ENCODE measurements at places on chromosomes 5 and 9.
A peak's percentile ranks its signal among the peaks of the same experiment; 100 is the strongest.

GRCh38 chr5:122835681-122836080, 9.7 kb upstream of the SNX24 start:
- no peak for DNase-seq

- peak; percentile 16 for DNase-seq
Measured at GRCh38 chr5:111063709-111064322, 7.7 kb upstream of the TSLP start.

GRCh38 chr5:170570476-170570875, 66.7 kb downstream of the KCNIP1 start:
- no peak for DNase-seq

DNA sequence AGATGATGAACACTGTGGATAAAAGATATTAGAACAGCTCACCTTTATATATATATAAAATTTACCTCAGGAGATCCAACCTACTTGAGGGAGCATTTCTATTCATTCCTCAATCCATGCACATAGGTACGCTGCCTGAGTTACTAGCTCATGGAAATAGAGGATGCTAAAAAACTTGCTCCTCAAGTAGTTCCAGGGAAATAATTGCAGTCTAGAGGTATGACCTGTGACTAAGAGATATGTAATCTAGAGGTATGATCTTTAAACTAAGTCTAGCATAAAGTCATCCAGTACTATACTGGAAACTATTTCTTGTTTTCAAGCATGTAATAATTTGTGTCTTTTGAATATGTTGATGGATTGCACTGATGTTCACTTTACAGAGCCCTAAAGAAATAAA, 471.2 kb downstream of the TAF11L14 start:
- DNase-seq: no peak

DNA sequence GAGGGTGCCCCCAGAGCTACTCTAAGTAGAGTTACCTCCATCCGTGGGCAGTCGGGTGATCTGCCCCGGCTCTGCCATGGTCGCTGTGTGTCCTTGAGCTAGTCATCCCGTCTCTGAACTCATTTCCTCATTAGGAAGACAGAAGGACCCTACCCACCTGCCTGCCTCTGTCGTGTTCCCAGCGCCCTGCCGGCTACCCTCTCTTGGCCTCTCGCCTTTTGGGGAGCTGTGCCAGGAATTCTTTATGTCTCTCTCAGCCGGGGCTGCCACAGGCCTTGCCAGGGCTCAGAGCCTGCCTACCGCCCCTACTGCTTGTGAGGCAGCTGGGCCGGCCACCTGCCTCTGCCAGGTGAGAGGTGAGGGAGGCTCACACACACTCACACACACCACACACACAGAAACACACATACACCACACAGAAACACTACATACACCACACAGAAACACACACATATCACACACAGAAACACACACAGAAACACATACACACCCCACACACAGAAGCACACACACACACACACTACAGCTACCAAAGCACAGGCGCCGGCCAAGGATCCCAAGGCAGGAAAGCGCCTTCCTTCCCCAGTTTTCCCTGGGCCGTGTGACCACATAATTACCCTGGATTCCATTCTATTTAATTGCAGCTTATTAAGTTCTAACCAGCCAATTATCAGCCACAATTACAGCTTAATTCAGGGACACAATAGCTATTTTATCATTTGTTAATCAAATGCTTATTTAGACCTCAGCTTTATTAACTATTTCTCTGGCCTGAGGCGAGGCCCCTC, 41.7 kb downstream of the UNC5A start:
- no peak for DNase-seq

- peak; percentile 3 for DNase-seq
Measured at GRCh38 chr9:6243746-6244145, 28.1 kb downstream of the IL33 start.

GRCh38 chr9:72958485-72959281, 5.8 kb upstream of the ALDH1A1 start:
- DNase-seq: no peak

DNA sequence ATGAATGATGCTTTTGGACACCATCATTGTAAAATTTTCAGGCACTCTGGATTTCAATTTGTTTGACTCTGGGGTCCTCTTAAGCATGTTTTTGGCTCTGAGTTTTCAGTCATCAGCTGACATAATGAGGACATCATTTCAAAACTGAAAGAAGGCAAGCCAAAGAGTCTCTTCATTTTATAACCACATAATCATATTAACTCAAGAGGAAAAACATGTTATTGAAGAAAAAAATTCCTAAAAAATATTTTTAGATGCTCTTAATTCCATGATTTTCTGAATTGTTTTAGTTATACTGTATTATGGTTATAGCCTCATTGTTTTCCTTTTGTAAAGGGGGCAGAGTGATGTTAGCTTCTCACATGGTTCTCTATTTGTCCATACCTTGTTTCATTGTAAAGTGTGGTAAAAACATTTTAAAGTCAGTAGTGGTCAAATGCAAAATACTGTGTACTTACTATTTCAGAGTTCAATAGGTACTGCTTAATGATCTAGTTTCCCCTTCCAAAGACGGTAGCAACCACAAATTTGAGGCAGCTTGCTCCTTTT, 472.1 kb downstream of the DMRT2 start:
- no peak for DNase-seq

- DNase-seq: no peak
Measured at GRCh38 chr9:22204240-22204639, 195.1 kb upstream of the CDKN2B start.

DNA sequence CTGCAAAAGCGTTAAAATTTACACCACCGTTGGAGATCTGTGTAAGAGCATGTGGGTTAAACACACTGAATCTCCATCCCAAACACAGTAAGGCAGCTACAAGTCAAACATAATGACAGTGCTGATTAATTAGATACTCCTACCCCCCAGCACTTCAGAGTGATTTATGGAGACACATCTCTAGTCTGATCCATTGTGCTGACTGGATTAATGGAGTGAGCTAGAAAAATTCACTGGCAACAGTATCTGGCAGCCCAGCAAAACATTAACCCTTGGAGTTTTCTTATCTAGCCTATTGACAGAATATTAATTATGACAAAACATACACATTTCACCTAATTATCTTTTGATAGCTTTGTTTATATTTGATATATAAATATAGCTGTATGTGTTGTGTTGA, 188.6 kb upstream of the ISL1 start:
- DNase-seq: no peak

DNA sequence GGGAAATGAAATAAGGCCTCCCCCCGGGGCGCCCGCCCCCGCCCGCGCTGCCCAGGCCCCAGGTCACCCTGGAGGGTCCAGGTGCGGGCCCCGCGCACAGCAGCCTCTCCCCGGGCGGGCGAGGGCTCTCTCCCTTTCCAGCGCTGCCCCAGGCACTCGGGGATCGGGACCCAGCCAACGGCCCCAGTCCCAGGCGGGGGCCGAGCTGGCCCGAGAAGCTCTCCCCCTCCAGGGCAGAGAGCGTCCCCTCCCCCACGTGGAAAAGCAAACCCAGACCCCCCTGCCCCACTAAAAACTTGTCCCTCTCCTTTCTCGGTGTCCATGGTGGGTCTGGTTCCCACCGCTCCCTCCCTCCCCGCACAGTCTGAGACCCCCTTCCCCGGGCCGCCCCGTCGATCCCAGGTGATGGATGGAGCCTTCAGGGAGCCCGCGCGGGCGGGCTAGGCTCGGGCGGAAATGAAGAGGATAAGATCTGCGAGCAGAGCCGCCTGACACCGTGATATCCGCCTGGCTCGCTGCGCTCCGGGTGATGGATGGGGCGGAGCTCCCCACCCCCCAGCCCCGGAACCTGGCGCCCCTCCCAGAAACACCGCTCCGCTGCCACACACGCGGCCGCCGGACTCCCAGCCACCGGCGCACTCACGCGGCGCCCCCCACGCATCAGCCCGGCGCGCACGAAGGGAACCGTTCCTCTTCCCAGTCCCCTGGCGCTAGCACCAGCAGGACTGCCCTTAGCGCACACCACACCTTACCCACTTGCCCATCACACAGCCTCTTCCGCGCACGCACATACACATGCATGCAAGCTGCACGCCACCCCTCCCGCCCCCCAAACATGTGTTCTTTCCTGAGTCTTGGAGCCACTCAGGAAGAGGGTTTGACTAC, 81.7 kb upstream of the ZBTB43 start:
- DNase-seq: peak; percentile 64

DNA sequence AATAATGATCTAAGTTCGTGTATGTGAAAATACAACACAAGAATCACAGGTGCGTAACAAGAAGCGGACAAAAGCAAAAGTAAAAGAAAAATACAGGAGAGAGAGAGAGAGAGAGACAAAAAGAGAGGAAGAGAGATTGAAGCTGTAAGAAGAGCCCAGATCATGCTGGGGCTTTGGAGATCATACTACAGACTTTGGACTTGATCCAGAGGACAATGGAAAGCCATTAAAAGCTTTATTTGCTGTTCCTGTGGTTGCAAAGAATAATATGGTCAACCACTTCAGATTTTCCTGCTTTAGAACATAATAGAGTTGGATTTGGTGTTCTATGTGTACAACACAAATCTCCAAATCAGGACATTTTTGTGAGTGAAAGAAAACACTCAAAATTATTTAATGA, 561.4 kb downstream of the CAAP1 start:
- no peak for DNase-seq

DNA sequence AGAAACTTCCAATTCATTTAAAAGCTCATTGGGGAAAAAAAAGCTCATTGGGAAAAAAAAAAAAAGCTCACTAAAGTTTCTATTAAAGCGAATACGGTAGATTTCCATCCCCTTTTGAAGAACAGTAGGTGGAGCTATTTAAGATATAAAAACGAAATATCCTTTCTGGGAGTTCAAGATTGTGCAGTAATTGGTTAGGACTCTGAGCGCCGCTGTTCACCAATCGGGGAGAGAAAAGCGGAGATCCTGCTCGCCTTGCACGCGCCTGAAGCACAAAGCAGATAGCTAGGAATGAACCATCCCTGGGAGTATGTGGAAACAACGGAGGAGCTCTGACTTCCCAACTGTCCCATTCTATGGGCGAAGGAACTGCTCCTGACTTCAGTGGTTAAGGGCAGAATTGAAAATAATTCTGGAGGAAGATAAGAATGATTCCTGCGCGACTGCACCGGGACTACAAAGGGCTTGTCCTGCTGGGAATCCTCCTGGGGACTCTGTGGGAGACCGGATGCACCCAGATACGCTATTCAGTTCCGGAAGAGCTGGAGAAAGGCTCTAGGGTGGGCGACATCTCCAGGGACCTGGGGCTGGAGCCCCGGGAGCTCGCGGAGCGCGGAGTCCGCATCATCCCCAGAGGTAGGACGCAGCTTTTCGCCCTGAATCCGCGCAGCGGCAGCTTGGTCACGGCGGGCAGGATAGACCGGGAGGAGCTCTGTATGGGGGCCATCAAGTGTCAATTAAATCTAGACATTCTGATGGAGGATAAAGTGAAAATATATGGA, at the start of gene PCDHGA12:
Gene PCDHGA12 (plus strand): TSS at position 176 of the 782 bp plus-strand sequence. CDS start 253 bp downstream, at position 429.
- peak; percentile 83 for DNase-seq

- peak; percentile 7 for DNase-seq
Measured at GRCh38 chr9:135797507-135798262, 95.7 kb downstream of the KCNT1 start.

- no peak for DNase-seq
Measured at GRCh38 chr5:84406111-84406510, 21.4 kb upstream of the EDIL3 start.

DNA sequence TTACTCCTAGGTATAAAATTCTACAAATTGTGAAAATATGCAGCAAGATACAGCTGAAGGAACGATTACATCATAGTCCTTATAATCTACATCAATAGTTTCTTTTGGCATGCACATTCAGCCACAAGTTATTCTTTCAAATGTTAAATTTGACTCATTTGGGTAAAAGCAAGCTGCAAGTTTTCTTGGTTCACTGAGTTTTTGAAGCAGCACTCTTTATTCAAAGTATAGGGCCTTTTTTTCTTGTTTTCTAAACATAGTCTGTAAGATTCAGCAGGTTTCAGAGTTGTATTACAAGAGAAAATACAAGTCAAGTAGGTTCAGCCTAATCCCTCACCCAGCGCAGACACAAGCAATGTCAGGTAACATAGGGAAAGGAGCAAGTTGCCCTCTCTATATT, 981.5 kb downstream of the PTPRD start:
- DNase-seq: no peak

DNA sequence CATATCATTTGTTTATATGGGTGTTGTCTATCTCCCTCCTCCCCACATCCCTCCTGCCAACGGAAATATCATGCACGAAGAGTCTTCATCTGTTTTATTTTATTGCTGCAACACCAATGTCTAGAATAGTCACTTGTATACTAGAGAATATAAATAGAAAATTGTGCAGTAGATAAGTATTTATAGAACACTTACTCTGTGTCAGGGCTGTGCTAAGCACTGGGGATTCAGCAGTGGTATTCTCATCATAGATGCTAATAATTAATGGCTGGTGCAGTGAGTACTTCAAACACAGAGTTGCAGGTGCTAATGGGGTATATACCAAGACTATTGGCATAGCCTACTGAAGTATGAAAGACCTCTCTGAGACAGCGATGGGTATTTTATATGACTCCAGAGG, 353.5 kb upstream of the CDH6 start:
- DNase-seq: no peak

GRCh38 chr5:79124607-79125006, 13.0 kb downstream of the BHMT start:
- no peak for DNase-seq

DNA sequence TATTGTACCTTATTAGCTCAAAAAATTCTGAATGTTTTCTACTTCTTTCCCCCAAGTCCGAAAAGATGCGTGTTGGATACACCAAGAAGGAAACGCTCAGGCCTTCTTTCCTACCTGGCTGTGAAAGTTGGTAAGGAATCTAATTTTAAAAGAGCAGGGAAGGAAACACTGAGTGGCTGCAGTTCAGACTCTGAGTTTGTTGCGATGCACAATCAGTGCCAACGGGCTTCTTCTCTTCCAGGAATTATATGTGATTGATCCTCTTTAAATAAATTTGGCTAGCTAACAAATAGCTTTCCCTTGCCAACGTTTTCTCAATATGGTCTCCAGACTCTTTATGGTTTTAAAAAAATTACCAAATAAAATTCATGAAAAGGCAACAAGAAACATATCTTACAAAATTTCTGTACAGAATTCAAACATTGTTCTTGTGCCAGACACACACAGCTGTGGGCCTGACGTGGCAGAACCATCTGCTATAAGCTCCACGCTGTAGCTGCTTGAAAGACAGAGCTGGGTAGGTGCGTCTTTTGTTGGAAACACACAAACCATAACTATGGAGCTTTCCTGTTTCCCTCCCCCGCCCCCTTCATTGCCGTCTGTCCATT, 493.1 kb downstream of the ZNF608 start:
- no peak for DNase-seq
